Caco-2 (cell line): ENCODE measurements at places on chromosomes 4 and X.

- no peak for DNase-seq
Measured at GRCh38 chr4:61443813-61444510, 243.8 kb downstream of the ADGRL3 start.

DNA sequence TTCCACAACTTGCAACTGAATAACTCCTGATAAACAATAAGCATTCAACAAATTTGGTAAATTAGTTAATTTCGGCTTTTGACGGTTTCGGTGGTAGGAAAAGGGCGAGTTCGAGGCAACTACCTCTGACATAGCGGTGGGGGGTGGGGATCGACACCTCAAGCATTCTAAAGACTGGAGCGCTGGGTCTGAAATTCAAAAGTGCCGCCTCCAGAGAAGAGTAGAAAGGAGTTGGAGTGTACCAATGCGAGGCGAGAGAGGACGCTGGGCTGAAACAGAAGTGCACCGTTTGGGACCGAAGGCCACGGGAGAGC lies 725 bp downstream of the SMC1A start:
- no peak for DNase-seq

GRCh38 chr4:142064181-142064580 lies 427.8 kb downstream of the IL15 start:
- no peak for DNase-seq

DNA sequence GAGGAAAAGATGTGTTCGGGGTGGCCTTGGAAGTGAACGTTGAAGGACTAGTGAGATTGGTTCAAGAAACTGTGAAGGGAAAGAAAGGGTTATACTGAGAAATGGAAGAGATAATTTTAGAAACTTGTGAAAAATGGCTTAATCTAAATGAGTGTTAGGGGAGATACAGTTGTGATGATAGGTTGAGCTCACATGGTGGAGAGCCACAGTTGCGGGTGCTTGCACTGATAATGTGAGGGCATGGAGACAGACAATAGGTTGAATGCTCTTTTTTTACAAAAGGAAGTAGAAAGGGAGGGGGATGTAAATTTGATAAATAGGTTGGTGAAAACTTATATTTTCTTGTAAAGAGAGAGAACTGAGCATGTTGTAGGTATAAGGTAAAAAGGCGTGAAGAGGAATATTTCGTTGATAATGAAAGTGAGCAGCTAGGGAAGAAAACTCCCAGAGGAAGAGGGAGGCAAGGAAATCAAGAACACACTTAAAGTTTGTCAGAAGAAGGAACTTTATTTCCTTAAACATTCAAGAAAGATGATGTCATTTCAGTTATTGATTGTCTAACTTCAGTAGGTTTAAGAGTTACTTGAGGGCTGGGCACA lies 8.2 kb downstream of the AREG start:
- no peak for DNase-seq

GRCh38 chr4:138555584-138555983 lies 313.4 kb upstream of the SLC7A11 start:
- no peak for DNase-seq

- DNase-seq = no peak
Measured at GRCh38 chr4:173272996-173273395, 61.2 kb downstream of the HMGB2 start.

- peak; percentile 5 for DNase-seq
Measured at GRCh38 chr4:159209249-159209648, 106.4 kb downstream of the RAPGEF2 start.

GRCh38 chrX:2342281-2342688 lies 158.5 kb downstream of the DHRSX start:
- DNase-seq = no peak

DNA sequence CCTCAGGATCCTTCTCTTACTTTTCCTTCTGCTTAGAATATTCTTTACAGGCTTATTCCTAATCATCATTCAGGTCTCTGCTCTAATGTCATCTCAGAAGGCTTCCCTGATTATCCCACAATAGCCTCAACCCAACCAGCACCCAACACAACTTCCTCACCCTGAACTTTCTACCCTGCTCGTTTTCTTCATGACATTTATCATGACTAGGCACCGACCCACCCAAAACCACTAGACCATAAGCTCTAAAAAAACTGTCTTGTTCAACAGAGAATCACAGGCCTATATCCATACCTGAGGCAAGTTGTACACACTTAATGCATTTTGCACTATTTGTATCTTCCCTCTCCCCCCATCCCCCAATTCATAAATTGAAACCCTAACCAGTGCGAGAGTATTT lies 95.3 kb downstream of the SH3RF1 start:
- no peak for DNase-seq

- no peak for DNase-seq
Measured at GRCh38 chrX:155188786-155189185, 27.5 kb upstream of the VBP1 start.

- no peak for DNase-seq
Measured at GRCh38 chrX:118181030-118181429, 64.4 kb upstream of the KLHL13 start.

GRCh38 chr4:53815281-53815680 lies 224.0 kb upstream of the LNX1 start:
- no peak for DNase-seq

DNA sequence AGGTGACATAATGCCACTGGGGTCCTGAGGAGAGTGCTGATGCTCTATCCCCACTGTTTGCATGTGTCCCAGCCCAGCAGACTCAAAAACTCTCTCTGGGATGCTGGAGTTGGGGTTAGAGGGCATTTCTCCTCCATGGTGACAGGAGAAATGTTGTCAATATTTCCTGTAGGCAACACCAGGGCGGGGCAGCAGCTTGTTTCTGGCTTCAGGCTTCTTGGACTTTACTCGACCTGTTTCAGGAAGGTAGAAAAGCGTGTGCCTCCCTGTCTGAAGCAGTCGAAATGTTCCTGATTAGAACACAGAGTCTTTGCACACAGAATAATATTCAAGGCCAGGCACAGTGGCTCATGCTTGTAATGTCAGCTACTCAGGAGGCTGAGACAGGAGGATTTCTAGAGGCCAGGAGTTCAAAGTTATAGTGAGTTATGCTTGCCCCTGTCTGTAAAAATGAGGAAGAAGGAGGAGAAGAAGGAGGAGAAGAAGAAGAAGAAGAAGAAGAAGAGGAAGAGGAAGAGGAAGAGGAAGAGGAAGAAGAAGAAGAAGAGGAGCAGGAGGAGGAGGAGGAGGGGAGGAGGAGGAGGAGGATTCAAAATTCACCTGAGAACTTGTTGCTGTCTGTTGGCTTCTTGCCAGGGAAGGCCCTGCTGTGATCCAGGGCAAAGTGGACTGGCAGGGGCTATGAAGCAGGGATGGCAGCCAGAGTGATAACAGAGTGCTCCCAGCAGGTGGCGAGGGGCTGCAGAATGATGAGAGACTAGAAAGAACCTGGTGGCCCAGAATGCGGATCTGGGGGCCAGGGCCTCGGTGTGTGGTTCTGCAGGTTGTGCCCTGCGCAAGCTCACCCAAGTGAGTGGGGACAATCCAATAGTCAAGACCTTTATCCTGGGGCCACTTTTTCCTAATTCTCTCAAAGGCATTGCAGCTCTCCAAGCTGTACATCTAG lies 82.9 kb downstream of the RTL5 start:
- peak; percentile 36 for DNase-seq

GRCh38 chr4:102825261-102826091 lies 1.9 kb downstream of the UBE2D3 start:
- peak; percentile 31 for DNase-seq

DNA sequence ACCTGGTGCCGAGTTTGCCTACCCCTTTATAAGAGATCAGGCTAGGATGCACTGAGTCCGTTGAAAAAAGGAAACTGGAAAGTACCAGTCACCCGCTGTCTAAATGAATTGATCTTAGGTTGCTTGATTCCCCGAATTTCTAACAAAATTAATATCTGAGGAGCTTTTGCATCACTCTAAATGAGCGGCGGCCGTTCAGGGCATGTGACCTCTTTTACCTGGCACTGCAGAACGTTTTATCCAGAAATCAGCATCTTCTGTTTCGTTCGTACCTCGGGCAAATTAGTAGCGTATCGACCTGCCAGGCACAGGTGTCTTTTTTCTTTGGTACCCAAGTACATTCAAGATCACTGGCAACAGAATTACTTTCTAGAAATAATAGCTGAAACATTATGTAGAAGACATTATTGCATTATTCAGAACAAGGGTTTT lies 876 bp downstream of the KLHL2 start:
- no peak for DNase-seq

- DNase-seq = no peak
Measured at GRCh38 chrX:46572340-46572936, 1.1 kb upstream of the CHST7 start.

GRCh38 chr4:24570172-24570571 lies 14.2 kb downstream of the DHX15 start:
- no peak for DNase-seq

- DNase-seq = no peak
Measured at GRCh38 chrX:56368962-56369361, 136.8 kb downstream of the KLF8 start.

- DNase-seq = no peak
Measured at GRCh38 chr4:85823295-85823694, 348.3 kb downstream of the ARHGAP24 start.

DNA sequence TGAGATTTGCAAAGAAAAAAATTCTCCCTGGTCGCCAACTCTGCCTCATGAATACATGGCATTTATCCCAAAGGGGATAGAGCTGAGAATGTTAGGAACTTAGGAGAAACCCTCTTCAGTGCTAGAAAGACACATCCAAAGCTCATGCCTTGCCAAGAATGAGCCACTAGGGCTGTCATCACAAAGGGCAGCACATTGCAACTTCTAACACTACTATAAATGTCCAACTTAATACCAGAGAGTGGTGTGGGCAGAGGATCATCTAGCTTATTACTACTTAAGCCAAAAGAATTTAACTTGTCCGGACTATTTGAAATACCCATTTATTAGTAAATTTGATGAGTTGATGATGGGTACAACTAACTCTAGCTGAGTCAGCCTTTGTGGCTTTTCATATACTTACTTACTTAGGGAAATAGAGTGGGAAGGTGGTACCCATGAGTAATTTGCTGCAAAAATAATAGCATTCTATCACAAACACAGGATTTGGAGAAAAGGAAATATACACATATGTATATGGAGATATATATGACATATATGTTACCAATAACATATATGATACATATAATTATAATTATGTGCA lies 66.3 kb upstream of the GAB1 start:
- no peak for DNase-seq

DNA sequence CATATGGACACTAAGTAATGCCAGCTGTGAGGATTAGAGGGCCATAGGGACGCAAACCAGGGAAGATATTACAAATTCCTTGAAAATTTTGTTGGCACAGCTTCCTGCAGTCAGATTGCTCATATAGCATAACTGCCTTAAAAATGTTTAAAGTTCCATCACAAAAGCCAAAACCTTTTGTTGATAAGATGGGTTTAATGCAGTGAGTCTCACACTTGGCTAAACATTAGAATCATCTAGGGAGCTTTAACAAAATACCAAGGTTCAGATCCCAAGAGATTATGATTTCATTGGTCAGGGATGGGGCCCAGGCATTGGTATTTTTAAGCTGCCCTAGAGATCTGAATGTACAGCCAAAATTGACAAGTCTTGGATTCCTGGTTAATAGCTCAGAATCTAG lies 376.5 kb upstream of the MAD2L1 start:
- DNase-seq = no peak

DNA sequence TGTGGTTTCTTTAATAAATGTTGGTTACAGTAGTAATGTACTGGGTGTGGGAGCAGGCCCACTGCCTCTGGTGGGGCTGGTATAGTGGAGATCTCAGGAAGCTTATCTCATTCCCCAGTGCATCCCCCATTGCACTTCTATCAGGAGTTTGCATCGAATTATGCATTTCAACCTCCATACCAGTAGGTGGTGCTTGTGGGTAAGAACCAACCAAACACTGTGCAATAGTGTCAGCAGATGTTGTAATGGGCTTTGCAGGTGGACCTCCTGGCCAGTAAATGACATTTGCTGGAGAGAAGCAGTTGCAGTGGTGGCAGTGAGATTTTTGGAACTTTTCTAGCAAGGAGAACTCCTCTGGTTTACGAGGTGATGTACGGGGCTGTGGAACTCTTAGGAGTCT lies 150.6 kb downstream of the POU3F4 start:
- DNase-seq = no peak

DNA sequence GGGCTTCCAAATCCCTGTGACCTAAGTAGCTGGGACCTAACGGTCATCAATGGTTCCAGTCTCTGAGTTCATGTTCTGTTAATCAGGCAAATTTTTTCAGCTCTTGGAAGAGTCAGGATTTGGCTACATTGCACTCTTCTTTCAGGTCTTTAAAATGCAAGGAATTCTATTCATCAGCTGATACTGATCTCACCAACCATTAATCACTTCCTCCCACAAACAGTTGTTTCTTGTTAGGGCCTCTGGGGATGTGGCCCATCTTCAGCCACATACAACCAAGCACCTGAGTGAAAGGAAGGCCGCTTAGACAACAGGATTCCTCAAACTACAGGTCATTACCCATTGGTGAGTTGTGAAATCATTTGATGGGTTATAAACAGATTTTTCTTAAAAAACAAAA lies 71.7 kb downstream of the FANCB start:
- no peak for DNase-seq

GRCh38 chr4:108043526-108043925 lies 53.8 kb downstream of the HADH start:
- DNase-seq = no peak

GRCh38 chr4:122764071-122764820 lies 31.7 kb downstream of the BBS12 start:
- DNase-seq = no peak

DNA sequence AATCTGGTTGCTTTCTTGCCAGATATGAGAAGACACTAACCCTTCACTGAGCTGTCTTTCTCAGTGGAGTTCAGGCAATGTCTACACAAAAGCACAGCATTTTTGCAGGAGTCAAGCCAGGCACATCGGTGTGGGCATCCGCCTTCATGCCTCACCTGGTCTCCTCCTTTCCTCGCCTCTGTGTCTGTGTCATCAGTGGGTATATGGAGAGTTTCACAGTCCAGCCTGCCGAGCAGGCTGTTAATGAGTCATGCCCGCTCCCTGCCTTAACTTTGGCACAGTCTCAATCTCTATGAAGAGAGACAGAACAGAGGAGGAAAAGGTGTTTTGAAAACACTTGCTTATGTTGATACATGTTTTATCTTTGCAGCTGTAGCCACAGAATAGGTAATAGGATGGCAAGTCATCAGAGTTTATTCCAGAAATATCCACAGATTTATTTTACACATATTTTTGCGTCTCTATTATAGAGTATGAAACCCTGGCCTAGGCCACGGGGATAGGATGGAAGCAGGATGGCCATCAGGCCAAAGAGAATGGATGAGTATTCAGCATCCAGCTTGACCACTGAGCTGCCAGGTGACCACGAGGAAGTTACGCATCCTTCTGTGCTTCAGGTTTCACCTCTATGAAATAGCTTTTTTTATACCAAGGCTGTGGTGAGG lies 32.8 kb upstream of the MAML3 start:
- no peak for DNase-seq

- DNase-seq = no peak
Measured at GRCh38 chr4:76494871-76495590, 60.0 kb downstream of the SHROOM3 start.

DNA sequence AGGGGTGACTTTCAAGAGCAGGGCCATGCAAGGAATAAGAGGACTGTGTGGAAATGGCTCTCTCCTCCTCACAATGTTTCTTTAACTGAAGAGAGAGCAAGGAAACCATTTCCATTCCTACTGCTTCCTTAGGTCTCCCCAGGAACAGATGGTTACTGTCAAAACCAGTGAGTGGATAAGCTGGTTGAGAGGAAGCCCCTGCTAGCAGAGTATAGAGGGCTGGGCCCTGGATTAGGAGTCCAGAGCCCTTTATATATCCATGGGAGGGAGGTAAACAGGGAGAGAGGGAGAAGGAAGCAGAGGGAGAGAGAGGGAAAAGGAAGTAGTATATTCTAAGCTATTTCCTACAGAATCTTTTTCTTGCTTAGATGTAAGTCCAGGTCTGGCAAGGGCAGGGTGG lies 43.8 kb upstream of the LAS1L start:
- DNase-seq = no peak

- DNase-seq = no peak
Measured at GRCh38 chrX:38055170-38055847, 49.0 kb downstream of the SYTL5 start.
